Activated CD4-positive, alpha-beta T cell treated with anti-CD3 and anti-CD28 coated beads, Interleukin-2, amount 10 ng/mL, durations not matched to agents 24 days and 14 days (primary cell): ENCODE measurements at places on chromosomes 7 and 10. TPM values are rescaled to one million over a fixed set of nuclear protein-coding genes. Genes with fewer than 3 reads are reported as not detected.
A peak's percentile ranks its signal among the peaks of the same experiment; 100 is the strongest.

GRCh38 chr7:148262721-148263229, 327.8 kb upstream of the C7orf33 start:
- peaks cover 7% of the 10 kb centered on the region for H3K4me1 ChIP-seq
- H3K4me3 ChIP-seq, result peak overlapping the region; percentile 22
- H3K27me3 ChIP-seq, result peaks cover 5% of the 10 kb centered on the region
- DNase-seq, result peak; percentile 87

GRCh38 chr7:47104206-47104549, 477.7 kb downstream of the TNS3 start:
- H3K4me3 ChIP-seq, result no peak overlapping the region
- no peak for DNase-seq
- H3K27ac ChIP-seq, result no peak overlapping the region
- H3K36me3 ChIP-seq, result no peaks in the 10 kb centered on the region
- no peaks in the 10 kb centered on the region for H3K27me3 ChIP-seq
- H3K4me1 ChIP-seq, result no peaks in the 10 kb centered on the region

- peaks cover 24% of the 10 kb centered on the region for H3K4me1 ChIP-seq
- no peaks in the 10 kb centered on the region for H3K36me3 ChIP-seq
- no peak overlapping the region for H3K4me3 ChIP-seq
Measured at GRCh38 chr7:50610521-50611277, 45.5 kb upstream of the DDC start.

The SPDYE2 gene
- 0.19 TPM in 1 of 2 replicates, not detected in the other for total RNA-seq

The TDRD1 gene
- total RNA-seq, result 0.16 and 0.21 TPM in 2 replicates

The PLAU gene
- 0.57 and 0.72 TPM in 2 replicates for total RNA-seq

The AKR1B15 gene
- not detected in 2 replicates for total RNA-seq
